Body of pancreas (tissue), 4 donors: ENCODE measurements at places on chromosomes 12 and 14. TPM values are rescaled to one million over a fixed set of nuclear protein-coding genes. Genes with fewer than 3 reads are reported as not detected.

DNA sequence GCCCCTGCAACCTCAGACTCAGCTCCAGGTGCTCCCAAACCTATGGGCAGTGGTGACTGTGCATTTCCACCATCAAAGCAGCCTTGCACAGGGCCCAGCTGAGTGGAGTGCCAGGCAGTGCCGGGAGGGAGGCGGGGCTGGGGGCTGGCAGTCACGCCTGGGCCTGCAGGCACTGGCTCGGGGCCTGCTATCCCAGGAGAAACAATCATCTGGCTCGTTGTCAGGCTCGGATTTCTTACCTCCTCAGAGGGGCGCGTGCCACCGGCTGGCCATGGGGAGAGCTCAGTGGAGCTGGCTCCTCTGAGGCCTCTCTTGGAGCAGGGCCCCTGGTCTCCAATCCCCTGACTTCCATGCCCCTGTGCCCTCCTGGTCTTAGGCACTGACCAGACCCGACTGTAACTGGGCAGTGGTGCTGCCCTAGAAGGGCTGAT is 20.2 kb upstream of the PPP1R13B start:
- peak overlapping the region; percentile 79 for H3K27ac ChIP-seq
- H3K27me3 ChIP-seq, result no peaks in the 10 kb centered on the region
- no peaks in the 10 kb centered on the region for H3K36me3 ChIP-seq

GRCh38 chr14:38549564-38549963 is 293.7 kb upstream of the CLEC14A start:
- H3K4me1 ChIP-seq, result no peaks in the 10 kb centered on the region
- no peaks in the 10 kb centered on the region for H3K36me3 ChIP-seq
- no peak for DNase-seq
- no peaks in the 10 kb centered on the region for H3K27me3 ChIP-seq
- H3K4me3 ChIP-seq, result no peak overlapping the region

DNA sequence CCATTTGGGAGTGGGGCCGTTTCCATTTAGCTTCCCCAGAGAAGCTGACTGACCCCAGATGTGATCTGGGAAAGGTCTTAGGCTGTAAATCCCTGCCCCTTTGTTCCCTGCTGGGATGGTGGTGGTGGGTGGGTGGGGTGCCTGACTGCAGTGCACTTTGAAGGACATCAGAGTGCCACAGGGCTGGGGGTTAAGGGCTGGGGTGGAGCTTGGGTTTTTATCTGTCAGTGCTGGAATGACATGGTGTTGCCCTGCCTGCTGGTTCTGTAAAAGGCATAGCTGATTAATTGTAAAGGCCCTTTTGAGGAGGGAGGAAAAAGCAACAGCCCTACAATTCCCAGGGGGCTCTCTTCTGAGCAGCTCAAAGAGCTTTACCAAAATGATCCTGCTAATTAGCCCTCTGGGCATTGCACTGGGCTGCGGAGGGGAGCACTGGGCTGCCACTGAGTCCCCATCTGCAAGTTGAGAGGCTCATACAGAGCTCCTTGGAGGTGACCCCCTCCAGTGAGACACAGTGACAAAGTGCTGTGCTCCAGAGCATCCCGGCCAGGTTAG is 21.1 kb downstream of the PLEKHG3 start:
- H3K27ac ChIP-seq, result peak overlapping the region; percentile 81
- DNase-seq, result peak; percentile 20
- no peaks in the 10 kb centered on the region for H3K27me3 ChIP-seq
- H3K4me3 ChIP-seq, result no peak overlapping the region
- H3K36me3 ChIP-seq, result peaks cover 3% of the 10 kb centered on the region

- peaks cover 48% of the 10 kb centered on the region for H3K4me1 ChIP-seq
- no peak for DNase-seq
- no peaks in the 10 kb centered on the region for H3K36me3 ChIP-seq
- peak overlapping the region; percentile 78 for H3K27ac ChIP-seq
- no peaks in the 10 kb centered on the region for H3K27me3 ChIP-seq
Measured at GRCh38 chr14:29649170-29649569, 278.5 kb downstream of the PRKD1 start.

Gene RNF212B
- not detected for total RNA-seq

Gene KCNA5
- 2.6 TPM for total RNA-seq
